ENCODE measurements at places on chromosomes 11 and 22. TPM values are rescaled to one million over a fixed set of nuclear protein-coding genes. Genes with fewer than 3 reads are reported as not detected.
A peak's percentile ranks its signal among the peaks of the same experiment; 100 is the strongest.

- peak; percentile 83 for DNase-seq
Observed at GRCh38 chr22:47328550-47329243, 566.2 kb downstream of the TBC1D22A start.

- no peak for DNase-seq
Observed at GRCh38 chr11:66924272-66924671, 33.9 kb downstream of the PC start.

DNA sequence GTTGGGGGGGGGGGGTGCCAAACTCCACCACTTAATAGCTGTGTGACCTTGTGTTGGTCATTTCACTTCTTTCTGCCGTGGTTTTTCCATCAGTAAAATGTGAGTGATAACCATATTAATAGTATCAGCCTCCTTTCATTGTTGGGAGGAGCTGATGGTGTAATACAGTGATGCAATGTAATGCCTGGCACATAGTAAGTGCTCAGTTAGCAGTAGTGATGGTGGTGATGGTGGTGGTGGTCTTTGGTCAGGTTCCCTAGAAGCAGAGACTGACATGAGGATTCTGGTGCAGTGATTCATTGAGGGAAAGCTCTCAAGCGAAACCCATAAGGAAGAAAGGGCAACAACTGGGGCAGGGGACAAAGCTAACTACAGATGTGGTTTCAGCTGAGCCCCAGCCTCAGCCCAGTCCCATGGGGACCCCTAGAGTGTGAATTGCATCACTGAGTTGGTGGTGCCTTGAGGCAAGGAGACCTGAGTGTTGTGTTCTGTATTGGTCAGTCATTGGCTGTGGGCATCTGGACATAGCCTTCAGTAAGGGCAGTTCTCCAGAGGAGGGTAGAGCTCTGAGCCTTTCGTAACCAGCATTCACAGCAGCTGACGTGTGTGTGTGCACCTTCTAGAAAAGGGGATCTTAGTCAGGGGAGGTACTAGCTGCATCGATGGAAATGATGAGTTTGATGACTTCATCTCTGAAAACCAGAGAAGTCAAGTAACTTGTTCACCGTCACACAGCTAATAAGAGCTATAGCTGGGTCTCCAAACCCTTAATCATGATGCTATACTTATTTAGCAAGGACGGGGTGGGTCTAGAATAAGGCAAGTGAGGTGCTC lies 93.6 kb upstream of the CRYBB3 start:
- no peak for DNase-seq

DNA sequence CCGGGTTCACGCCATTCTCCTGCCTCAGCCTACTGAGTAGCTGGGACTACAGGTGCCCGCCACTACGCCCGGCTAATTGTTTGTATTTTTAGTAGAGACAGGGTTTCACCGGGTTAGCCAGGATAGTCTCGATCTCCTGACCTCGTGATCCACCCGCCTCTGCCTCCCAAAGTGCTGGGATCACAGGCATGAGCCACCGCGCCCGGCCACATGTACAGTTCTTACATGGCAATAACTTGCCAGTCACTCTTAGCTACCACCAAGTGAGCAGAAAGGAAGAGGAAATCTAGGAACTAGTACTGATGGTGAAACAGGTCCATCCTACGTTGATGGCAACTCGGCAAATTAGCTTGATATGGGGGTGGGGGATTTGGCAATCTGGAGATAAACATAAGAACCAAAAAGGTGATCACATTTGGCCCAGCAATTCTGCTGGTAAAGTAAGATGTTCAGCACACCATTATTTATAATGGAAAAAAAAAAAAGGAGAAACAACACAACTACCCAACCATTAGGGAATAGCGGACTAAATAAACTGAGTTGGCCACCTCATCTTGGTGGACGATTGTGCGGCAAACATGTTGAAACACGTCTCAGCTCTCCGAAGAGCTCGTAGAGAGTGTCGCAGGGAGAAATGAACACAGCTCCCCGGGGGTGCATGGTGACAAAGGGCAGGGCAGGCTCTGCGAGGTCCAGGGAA lies 5.3 kb downstream of the NLRP6 start:
- no peak for DNase-seq

DNA sequence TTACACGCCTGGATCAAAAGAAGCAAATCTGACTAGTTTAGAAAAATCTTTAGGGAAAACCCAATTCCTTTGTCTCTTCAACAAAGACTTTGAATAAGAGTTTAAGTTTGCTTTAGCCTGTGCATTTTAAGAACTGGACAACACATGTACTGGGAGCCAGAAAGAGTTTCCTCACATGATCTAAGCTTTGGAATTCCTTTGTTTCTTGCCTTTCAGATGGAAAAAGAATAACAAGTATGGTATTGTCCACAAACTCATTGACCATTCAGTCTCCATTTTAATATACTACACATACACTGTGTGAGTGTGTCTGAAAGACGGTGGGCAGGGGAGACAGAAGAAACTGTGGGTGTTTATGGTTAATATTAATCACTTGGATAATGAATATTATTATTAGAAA lies 205.6 kb downstream of the MAML2 start:
- DNase-seq, result no peak

GRCh38 chr11:76838678-76839068 lies 22.0 kb upstream of the ACER3 start:
- no peak for DNase-seq

GRCh38 chr11:122343210-122343609 lies 227.2 kb upstream of the BLID start:
- no peak for DNase-seq

GRCh38 chr11:61585115-61585514 lies 4.2 kb upstream of the SYT7 start:
- no peak for DNase-seq

- DNase-seq, result peak; percentile 40
Observed at GRCh38 chr11:126391970-126392632, 36.6 kb downstream of the ST3GAL4 start.

- no peak for DNase-seq
Observed at GRCh38 chr11:95378111-95378510, 147.1 kb upstream of the SESN3 start.

DNA sequence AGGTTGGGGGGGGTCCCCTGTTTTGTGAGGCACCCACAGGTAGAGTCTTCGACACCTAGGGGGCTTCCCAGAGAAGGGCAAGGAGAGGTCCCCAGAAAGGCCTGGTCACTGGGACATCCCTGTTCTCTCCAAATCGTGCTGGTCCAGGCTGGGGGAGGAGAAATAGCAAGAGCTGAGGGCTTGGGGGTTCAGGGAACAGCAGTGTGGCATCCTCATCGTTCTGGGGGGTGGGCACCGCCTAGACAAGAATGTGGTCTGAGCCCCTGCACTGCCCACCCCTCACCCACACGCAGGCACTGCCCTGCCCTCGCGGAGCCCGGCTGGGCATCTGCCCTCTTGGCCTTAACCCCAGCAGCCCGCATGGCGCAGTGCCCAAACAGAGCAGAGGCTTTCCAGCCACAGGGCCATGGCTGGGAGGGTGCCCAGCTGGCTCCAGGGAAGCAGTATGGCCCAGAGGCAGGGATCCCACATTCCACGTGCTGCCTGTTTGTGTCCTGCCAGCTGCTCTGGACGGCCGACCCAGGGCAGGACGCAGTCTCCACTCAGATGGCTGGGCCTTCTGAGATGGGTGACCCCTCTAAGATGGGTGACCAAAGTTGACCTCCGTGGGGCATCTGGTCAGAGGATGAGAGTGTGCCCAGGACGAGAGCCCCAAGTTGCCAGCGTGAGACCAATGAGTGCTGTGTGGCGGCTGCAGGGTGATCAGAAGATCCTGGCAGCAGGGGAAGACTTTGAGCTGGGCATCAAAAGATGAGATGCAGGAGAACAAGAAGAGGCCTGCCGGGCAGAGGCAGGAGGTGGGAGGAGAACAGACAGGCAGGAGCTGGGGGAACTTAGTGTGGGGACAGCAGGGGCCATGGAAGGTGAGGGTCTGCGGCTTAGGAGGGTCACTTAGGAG lies 14.4 kb downstream of the SCARF2 start:
- DNase-seq, result peak; percentile 32

GRCh38 chr11:2138068-2138430 lies 1.1 kb downstream of the IGF2 start:
- DNase-seq, result no peak

GRCh38 chr11:20162824-20163782 lies 2.8 kb upstream of the DBX1 start:
- peak; percentile 21 for DNase-seq

DNA sequence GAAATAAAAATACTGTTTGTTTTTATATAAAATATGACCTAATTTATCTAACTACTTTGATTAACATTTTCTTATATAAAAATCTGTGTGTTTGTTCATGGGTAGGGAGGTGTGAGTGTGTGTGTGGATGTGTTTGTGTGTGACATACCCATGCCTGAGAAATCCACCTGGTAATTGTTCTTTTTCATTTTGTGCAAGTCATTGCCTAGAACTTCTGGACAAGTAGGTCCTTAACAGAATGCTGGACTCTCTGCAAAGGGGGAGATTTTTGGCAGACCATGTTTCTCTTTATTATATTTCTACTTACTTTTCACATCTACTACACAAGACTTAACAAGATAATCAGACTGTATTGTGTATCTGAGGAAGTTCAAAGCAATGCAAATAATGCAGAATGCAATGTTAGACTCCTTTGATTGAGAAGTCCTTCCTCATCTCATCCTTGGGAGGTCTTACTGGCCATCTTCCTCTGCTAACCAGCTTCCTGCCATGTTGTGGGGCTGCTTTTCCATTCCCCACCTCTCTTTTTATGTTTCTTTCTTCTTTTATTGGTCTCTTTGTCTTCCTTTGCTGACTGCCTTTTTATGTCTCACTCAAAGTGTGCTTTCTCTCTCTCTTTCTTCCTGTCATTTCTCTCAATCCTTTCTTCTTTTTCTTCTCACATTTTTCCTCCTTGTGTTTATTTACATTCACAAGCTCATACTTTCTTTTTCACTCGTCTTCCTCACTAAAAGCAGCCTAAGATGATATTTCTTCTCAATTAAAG lies 1017.0 kb upstream of the CNTN5 start:
- no peak for DNase-seq

GRCh38 chr11:85171648-85172257 lies 455.4 kb downstream of the DLG2 start:
- DNase-seq, result no peak

GRCh38 chr22:37990301-37990700 lies 5.9 kb upstream of the SOX10 start:
- no peak for DNase-seq

DNA sequence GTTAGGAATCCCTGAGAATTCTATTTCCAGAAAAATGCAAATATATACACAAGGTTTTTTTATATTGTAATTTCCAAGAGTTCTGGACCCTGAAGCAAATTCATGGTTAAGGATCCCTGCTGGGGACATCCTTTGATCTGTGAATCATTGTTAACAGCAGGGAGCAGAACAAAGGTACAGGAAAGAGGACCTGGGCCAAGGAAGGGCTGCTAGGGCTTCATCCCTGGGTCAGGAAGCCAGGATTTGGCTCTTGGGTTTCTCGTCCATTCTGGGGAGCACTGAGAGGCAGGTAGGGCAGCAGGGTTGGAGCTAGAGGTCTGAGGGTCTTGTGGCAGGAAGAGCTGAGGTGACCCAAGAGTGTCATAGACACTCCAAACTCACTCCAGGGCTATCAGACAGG lies 10.2 kb upstream of the OAF start:
- DNase-seq, result no peak

- no peak for DNase-seq
Observed at GRCh38 chr11:128490092-128490491, 97.3 kb downstream of the ETS1 start.

- peak; percentile 30 for DNase-seq
Observed at GRCh38 chr11:776561-777287, 563 bp downstream of the GATD1 start.

- no peak for DNase-seq
Observed at GRCh38 chr11:17611049-17611448, 64.0 kb downstream of the OTOG start.

- DNase-seq, result peak; percentile 11
Observed at GRCh38 chr11:93329936-93330445, 551 bp upstream of the DEUP1 start.

DNA sequence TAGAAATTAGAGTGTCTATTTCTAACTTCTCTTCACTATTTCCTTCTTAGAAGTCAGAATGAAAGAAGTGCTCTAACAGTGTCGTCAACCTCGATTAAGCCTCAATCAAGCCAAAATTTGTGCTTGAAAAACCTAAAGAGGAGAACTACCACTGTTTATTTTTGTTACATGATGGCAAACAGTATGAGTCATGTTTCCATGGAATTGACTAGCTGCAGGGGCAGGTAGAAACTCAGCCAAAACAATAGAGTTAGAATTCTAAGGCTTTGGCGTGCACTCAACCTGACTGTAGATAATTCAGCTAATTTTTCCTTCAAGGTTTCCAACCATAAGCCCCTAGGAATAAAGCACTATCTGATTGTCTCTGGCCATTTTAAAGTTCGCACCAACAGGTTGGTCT lies 415.9 kb downstream of the ETS1 start:
- DNase-seq, result no peak

DNA sequence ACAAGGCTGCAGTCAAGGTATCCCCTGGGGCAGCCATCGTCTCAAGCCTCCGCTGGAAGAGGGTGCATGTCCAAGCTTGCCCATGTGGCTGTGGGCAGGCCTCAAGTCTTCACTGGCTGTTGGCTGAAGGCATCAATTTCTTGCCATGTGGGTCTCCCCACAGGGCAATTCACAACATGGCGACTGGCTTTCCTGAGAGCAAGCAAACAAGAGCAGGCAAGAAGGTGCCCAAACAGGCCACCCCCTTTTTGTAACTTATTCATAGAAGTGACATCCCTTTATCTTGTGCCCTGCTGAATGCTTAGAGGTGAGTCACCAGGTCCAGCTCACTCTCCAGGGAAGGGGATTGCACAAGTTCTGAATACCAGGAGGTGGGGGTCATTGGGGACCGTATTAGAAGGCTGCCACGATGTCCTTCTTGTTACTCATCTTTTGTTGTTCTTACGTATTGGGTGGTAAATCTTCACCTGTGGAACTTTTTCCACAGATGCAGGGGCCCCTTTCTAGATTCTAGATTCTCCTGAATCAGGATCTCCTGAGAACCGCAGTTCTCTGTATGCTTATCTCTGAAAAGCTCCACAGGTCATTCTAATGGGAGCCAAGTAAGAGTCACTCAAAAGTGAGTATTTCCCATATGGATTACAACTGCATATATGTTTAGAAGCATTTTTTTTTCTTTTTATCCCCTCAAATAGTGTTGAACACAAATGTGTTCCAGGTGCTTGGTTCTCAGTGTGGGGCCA lies 44.2 kb upstream of the MICAL2 start:
- DNase-seq, result no peak

DDIAS gene
- 6.3 TPM for total RNA-seq

SMCO4 gene
- 6.3 TPM for total RNA-seq

YPEL1 gene
- total RNA-seq, result 9.6 TPM

CENATAC gene
- total RNA-seq, result 44.1 TPM

LINC01488 gene
- total RNA-seq, result 0.96 TPM

HPS5 gene
- total RNA-seq, result 62.8 TPM

POU2AF1 gene
- 0.48 TPM for total RNA-seq

LRRN4CL gene
- total RNA-seq, result 3.1 TPM

MISFA gene
- total RNA-seq, result 1.7 TPM
